Fibroblast of the aortic adventitia (primary cell): ENCODE measurements at places on chromosomes 7 and 10. TPM values are rescaled to one million over a fixed set of nuclear protein-coding genes. Genes with fewer than 3 reads are reported as not detected.
A peak's percentile ranks its signal among the peaks of the same experiment; 100 is the strongest.

GRCh38 chr10:133159950-133160825, at the start of gene KNDC1:
KNDC1 (plus strand) TSS chr10:133160219; CDS start chr10:133160468, 249 bp downstream.
- peak; percentile 9 for DNase-seq

GRCh38 chr10:79084012-79084971, 15.5 kb downstream of the ZMIZ1 start:
- peak; percentile 88 for DNase-seq

- peak; percentile 90 for DNase-seq
Measured at GRCh38 chr7:55733241-55734140, 129.1 kb downstream of the SEPTIN14 start.

DNA sequence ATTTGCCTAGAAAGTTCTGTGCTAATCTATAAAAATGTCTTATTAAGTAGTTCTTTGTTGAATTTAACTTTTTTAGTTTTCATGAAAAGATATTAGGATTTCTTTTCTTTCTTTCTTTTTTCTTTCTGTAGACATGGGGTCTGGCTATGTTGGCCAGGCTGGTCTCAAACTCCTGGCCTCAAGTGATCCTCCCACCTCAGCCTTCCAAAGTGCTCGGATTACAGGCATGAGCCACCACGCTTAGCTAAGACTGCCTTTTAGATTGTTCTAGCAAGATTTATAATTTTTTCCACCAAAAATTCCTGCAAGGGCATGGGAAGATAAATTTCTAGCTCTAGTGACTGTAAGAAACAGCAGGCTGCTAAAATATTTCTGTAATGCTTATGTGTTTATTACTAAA, 140.5 kb downstream of the WDR37 start:
- no peak for DNase-seq

DNA sequence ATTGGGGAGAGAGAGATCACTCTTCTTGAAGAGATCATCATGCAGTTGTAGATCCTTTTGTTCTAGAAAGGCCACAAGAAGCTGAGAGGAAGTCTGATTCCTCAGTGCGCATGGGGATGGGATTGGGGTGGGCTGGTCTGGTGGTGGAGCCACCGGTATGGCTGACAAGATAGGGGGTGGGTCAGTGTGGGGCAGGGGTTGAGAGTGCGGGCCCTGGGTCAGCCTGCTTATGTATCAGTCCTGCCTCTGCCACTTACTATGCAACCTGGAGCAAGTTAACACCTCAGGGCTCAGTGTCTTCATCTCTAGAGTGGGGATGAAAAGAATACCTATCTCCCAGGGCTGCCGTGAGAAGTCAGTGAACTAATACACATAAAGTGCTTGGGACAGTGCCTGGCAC, 8.0 kb downstream of the SMARCD3 start:
- DNase-seq = no peak

DNA sequence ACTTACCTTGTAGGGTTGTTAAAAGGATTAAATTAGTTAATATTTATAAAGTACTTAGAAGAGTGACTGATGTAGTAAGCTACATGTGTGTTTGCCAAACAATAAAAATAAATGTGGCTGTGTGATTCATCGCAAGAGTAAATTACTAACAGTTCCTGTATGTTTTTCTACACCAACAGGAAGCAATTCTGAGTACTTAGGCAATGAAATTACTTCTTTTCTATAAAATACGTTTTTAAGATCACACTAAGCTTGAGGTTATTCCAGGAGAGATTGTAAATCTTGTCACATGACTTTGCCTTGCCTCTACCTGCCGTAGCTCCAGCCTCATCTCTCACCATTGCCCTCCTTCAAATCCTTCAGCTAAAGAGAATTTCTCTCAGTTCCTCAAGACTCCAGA, 18.1 kb upstream of the GSTK1 start:
- DNase-seq = peak; percentile 10

- no peak for DNase-seq
Measured at GRCh38 chr10:95172851-95173250, 21.2 kb upstream of the ACSM6 start.

DNA sequence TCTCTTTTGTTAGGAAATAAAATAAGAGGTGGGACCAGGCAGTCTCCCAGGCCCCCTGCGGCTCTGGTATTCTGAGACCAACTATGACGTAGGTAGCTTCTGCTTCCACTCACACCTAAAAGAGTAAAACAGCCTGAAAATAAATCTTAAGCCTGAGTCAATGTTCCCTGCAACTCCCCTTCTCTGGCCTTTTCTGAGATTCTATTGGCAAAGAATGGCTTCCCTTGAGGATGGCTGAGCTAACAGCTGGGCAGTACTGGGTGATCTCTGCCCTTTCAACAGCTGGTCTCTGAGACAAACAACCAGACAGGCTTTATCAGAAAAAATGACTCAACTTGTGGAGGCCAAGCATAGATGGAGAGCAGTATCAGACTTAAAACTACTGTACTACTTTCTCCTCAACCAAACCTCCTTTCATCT, 58.7 kb downstream of the CREB3L2 start:
- DNase-seq = peak; percentile 96

DNA sequence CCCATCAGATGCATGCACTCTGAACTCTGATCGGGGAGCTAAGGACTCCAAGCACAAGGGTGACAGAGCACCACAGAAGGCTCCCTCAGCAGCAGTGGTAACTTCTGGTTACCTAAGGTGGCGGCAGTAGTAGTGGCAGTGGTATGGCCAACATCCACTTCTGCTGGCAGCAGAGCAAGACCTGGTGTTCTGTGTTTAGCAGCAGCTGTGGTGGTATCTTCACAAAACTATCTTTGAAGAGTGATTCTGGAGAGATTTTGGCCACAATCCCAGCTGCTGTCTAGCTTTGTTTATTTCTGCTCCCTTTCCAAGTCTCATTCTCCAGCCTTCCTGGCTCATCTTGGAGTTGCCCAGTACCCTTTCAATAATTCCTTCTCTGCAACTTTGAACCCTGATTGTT, 102.4 kb upstream of the LRGUK start:
- peak; percentile 43 for DNase-seq

Gene SVOPL
- not detected in 2 replicates for total RNA-seq

Gene SLC13A4
- 0.99 and 3.3 TPM in 2 replicates for total RNA-seq

Gene LRRC4
- 0.27 TPM in 1 of 2 replicates, not detected in the other for total RNA-seq
